HAP-1 (cell line): ENCODE measurements at places on chromosomes 12 and 14.

DNA sequence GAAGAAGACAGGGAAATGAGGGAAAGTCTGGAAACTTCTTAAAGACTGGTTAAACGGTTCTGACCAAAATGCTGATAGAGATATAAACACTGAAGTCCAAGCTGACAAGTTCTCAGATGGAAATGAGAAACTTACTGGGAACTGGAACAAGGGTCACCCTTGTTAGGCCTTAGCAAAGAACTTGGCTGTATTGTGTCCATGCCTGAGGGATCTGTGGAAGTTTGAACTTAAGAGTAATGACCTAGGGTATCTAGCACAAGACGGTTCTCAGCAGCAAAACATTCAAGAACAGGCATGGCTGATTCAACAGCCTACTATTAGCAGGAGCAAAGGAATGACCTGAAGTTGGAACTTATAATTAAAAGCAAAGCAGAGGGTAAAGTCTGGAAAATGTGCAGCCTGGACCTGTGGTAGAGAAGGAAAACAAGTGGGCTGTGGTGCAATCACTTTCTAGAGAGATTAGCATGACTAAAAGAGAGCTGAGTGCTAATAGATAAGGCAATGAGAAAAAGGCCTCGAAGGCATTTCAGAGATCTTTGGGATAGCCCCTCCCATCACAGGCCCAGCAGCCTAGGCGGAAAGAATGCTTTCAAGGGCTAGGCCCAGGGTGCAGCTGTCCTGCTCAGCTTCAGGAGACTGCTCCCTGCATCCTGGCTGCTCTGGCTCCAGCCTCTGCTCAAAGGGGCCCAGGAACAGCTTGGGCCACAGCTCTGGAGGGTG, 60.3 kb downstream of the ATP2B1 start:
- peak; percentile 69 for DNase-seq

DNA sequence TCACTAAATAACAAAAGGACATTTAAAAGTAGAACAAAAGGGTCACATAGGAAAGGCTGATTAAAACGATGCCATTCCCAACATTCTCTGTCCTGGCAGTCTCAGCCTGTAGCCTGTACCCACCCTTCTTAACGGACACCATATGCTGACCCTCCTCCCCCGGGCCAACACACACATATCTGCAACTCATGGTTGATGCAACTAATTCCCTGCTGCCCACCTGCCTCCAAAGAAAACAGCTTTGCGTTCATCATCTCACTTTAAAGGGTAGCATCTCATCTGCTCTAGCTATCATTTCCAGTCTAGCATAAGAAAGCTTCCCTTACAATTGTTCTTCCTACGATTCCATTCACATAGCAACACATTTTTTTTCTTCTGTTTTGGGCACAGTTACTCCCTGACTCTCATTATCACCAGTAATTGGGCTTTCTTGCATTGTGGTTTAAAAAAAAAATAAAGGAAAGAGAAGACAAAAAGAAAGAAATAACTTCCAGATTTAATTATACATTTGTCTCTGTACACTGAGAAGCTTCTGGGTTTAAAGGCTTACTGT, 92.9 kb downstream of the KCNC2 start:
- DNase-seq: no peak

- DNase-seq: no peak
These were observed 62.7 kb upstream of the TSPAN11 start for GRCh38 chr12:30863839-30864238.

DNA sequence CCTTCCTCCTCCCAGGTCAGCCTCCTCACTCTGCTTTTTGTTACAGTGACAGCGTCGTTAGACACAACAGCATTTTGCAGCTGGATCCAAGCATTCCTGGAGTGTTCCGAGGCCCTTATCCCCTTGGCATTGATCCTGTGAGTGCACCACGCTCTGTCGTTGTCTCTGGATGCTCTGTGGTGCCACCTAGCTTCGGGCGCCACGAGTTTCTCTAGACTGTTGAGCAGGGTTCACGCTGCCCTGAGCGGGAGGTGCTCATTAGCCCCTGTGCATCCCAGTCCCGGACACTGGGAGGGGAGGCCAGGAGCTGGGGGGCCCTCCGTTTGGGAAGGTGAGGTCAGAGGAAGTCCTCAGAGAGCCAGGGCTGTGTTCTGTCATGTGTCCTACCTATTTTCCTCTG, 17.3 kb upstream of the DNAH10 start:
- DNase-seq: no peak

GRCh38 chr14:68807148-68807600, 14.3 kb upstream of the ZFP36L1 start:
- DNase-seq: no peak

- no peak for DNase-seq
These were observed 26.3 kb downstream of the SETD1B start for GRCh38 chr12:121830134-121830533.

DNA sequence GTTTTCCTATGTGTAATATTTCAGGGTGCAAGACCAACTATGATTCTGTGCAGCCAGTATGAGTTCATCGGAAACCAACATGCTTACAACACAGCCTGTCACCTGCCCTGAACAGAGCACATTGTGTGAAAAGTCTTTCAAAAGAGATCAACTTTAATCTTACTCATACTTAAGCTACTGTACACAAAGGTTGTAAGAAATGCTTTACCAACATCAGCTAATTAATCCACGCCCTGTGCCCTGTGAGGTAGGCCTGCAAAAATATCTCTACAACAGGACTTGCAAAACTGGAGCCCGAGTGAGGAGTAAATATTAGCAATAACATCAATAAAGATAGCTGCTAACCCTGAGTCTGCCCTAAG, 15.1 kb downstream of the APPL2 start:
- no peak for DNase-seq

DNA sequence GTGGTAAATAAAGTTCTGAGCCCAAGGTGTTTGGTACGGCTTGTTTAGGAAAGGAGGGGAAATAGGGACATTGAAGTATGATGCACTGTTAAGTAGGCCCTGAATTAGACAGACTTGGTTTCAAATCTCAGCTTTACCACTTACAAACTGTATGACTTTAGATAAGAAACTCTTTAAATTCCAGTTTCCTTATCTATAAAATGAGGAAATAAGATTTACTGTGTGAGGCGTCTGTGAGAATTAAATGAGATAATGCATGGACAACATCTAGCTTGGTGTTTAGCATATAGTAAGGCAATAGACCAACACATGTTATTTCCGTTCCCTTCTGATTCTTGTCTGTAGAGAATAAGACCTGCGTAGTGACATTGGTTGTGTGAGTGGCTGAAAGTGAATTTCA, 7.0 kb downstream of the NCKAP1L start:
- no peak for DNase-seq

- peak; percentile 41 for DNase-seq
These were observed 120.1 kb upstream of the MAX start for GRCh38 chr14:65222440-65222858.

GRCh38 chr14:75307700-75308379, 29.2 kb downstream of the FOS start:
- DNase-seq: peak; percentile 94

DNA sequence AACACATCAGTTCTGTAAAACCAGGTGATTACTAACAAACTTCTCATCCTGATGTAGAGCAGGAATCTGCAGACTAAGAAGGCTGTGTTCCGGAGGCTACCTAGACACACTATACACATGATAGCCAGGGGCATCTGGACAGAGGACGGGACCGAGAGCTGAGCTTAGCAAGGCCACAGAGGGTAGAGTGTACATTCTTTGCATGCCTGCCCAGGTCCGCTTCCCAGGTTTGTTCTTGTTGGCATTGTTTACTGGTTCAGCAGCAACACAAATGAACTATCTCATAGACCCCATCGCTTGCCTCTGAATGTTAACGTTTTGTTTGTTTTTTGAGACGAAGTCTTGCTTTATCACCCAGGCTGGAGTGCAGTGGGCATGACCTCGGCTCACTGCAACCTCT, 17.7 kb upstream of the TEAD4 start:
- no peak for DNase-seq

- no peak for DNase-seq
These were observed 33.0 kb downstream of the BHLHE41 start for GRCh38 chr12:26091822-26092221.

DNA sequence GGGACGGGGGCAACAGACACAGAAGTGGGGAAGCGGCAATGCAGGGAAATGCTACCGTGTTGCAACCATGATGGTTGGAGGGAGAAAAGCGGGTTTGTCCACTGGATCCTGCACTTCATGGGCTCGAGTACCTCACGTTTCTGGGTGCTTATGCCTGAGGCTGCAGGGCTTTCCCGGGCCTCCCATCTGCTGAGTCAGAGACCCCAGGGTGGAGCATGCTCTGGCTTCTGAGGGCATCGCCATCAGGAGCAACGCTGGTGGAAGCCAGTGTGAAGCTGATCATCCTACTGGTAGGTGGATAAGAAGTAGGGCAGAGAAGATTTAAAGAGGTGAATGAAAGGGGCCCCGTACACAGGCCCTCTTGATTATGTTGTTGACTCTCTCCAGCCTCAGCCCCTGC, 5.0 kb upstream of the ADGRD1 start:
- DNase-seq: no peak

- DNase-seq: no peak
These were observed 91.8 kb downstream of the PLXNC1 start for GRCh38 chr12:94240171-94240570.

- no peak for DNase-seq
These were observed 63.9 kb downstream of the NAV3 start for GRCh38 chr12:77894556-77894955.

- no peak for DNase-seq
These were observed 270.9 kb upstream of the NPAS3 start for GRCh38 chr14:32667791-32668190.

GRCh38 chr12:54390176-54390667, 5.7 kb upstream of the ZNF385A start:
- DNase-seq: no peak

GRCh38 chr12:95396849-95397468, 77.0 kb upstream of the METAP2 start:
- no peak for DNase-seq

DNA sequence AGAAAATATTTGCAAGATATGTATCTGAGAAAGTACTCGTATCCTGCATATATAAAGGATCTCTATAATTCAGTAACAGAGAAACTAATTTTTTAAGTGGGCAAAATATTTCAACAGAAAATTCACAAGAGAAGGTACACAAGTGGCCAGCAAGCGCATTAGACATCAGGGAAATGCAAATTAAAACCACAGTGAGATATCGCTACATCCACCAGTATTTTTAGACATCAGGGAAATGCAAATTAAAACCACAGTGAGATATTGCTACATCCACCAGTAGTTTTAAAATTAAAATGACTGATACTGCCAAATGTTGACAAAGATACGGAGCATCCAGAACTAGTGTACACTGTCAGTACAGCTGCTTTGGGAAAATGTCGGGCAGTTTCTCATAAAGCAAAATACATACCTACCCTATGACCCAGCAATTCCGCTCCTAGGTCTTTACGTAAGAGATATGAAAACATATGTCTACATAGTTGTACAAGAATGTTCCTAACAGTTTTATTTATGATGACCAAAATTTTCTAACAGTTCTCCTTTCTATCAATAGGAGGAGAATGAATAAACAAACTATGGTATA, 2.8 kb upstream of the KCNK13 start:
- DNase-seq: no peak

- no peak for DNase-seq
These were observed 1089.5 kb downstream of the BCL11B start for GRCh38 chr14:98182393-98183055.

GRCh38 chr14:72793156-72793939, 100.6 kb downstream of the DPF3 start:
- no peak for DNase-seq

- DNase-seq: no peak
These were observed 622.4 kb downstream of the SLC6A15 start for GRCh38 chr12:84290168-84290567.

GRCh38 chr12:72493407-72493806, 221.2 kb downstream of the TRHDE start:
- DNase-seq: no peak

GRCh38 chr14:47366006-47366405, 309.4 kb downstream of the MDGA2 start:
- no peak for DNase-seq

- DNase-seq: no peak
These were observed 73.9 kb upstream of the HIF1A start for GRCh38 chr14:61621444-61621843.

GRCh38 chr12:89064151-89064550, 288.1 kb downstream of the DUSP6 start:
- no peak for DNase-seq

DNA sequence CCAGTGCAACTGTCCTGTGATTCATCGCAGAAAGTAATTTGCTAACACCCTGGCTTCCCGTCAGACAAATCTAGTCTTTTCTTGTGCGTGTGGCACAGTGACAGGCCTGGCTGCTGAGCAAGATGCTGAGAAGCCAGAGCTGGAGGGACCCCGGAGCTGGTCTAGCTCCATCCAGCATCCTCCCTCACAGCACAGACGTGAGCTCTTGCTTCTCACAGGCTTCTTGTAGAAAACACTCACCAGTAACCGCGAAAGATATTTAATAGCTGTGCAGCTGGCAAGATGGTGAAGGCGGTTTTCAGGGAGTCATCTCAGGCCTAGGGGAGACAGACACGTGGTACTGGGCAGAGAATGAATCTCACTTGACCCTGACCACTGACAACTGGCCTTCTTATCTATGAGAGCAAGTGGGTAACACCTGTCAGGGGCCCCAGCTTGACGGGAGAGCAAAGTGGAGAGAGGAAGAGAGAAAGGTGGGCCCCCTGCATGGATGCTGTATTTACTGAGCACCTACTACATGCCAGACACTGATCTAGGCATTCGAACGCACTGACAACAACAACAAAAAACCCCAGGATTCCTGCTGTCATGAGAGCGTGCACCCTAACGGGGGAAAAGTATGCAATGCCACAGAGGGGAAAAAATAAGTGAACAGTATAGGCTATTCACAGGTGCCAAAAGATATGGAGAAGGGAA, 63.3 kb downstream of the CCDC88C start:
- DNase-seq: no peak

DNA sequence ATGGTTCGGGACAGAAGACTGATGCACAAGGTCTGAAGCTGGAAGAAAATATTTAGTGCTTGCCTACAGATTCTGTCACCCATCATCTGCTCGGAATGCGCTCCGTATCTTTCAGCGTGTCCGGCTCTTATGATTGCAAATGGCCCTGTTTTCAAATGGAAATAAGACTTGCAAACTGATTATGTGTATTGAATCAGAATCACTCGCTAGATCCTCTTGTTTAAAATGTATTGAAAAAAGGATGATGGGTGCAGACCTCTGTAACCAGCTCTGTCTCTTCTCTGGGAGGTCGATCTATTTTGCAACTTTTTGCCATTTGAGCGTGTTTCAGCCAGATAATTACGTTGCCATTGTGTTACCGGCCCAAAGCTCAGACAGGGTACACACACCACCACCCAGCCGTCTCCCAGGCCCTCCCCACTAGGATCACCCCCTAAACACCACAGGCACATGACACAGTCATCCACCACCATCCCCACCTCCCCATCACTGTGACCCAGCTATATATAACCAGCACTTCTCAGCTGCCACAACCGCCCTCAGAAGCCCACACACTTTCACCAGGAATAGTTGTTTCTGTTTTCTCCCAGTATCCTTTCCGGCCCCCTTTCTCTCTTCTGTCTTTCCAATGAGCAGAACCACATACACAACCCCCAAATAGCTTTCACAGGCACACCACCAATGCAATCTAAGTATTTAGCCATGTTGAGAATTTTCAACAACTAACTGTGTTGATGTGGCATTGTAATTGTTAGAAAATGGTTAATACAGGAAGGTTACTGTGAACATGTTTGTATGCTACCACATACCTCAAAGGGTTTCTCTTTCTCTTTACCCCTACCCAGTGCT, 10.7 kb downstream of the NKX2-1 start:
- DNase-seq: peak; percentile 50
